ENCODE measurements at places on chromosomes 6 and 20.

DNA sequence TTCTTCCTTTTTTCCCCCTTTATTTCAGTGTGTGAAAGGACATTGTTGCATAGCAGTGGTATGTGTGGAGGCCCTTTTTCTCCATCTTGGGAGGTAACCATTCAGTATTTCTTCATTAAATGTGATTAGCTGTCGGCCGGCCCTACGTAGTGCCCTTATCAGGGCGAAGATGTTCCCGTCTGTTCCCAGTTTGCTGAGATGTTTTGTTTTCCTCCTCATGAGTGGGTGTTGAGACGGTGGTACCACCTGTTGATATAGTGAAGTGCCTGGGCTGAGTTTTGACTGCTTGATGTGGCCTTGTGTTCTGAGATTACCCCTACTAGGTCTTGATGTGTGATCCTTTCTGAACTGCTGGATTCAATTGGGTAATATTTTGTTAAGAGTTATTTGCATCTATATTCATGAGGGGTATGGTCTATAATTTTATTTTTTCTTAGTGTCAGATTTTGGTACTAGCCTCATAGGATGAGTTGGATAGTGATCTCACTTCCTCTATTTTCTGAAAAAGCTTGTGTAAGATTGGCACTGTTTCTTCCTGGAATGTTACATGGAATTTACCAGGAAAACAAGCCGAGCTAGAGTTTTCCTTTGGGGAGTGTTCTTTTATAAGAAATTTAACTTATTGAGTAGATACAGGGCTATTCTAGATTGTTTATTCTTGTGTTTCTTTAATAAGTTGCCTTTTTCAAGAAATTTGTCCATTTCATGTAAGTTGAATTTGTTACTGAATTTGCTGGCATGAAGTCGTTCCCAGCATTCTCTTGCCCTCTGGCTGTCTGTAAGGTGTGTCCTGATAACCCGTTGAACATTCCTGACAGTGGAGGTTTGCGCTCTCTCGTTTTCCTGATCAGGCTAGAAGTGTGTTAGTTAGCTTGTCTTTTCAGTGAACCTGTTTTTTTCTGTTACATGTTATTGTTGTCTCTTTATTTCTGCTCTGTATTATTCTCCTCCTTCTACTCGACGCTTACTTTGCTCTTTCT is 4.3 kb downstream of the MTG2 start:
- DNase-seq, result no peak

DNA sequence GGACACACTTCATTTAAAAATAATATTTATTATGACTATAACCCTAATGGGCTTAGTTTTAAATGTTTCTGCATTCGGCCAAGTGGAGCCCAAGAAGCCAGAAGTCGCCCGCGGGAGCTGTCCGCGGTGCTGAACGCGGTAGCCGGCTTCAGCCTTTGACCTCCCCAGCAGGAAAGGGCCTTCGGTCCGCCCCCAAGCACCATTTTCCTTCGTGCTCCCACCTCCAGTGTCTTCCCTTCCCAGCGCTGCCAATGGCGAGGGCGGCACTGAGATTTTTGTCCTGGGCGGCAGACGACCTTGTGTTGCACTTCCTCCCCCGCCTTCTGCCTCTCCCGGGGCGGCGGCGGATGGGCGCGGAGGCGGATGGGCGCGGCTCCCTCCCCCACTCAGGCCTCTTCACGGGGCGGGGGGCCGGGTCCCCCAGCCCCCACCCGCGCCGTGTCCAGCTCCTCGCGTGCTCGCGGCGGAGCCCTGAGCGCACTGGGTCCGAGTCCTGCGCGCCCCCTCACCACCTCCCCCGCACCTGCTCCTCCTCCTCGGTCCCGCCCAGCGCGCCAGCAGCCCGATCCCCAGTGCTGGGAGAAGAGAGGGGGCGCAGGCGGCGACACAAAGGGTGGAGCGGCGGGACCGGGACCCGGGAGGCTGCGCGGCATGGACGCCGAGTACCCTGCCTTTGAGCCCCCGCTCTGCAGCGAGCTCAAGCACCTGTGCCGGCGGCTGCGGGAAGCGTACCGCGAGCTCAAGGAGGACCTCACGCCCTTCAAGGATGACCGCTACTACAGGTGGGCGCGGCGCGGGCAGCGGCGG is 23.6 kb upstream of the TMEM181 start:
- DNase-seq, result no peak

- no peak for DNase-seq
Measured at GRCh38 chr20:37392441-37393195, 46.7 kb downstream of the SRC start.

DNA sequence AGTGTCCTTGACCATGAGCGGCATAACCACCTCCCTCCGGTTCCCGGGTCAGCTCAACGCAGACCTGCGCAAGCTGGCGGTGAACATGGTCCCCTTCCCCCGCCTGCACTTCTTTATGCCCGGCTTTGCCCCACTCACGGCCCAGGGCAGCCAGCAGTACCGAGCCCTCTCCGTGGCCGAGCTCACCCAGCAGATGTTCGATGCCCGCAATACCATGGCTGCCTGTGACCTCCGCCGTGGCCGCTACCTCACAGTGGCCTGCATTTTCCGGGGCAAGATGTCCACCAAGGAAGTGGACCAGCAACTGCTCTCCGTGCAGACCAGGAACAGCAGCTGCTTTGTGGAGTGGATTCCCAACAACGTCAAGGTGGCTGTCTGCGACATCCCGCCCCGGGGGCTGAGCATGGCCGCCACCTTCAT is 4.9 kb downstream of the TUBB1 start:
- no peak for DNase-seq

- DNase-seq, result no peak
Measured at GRCh38 chr6:116465246-116465645, 4.1 kb downstream of the CALHM6 start.

DNA sequence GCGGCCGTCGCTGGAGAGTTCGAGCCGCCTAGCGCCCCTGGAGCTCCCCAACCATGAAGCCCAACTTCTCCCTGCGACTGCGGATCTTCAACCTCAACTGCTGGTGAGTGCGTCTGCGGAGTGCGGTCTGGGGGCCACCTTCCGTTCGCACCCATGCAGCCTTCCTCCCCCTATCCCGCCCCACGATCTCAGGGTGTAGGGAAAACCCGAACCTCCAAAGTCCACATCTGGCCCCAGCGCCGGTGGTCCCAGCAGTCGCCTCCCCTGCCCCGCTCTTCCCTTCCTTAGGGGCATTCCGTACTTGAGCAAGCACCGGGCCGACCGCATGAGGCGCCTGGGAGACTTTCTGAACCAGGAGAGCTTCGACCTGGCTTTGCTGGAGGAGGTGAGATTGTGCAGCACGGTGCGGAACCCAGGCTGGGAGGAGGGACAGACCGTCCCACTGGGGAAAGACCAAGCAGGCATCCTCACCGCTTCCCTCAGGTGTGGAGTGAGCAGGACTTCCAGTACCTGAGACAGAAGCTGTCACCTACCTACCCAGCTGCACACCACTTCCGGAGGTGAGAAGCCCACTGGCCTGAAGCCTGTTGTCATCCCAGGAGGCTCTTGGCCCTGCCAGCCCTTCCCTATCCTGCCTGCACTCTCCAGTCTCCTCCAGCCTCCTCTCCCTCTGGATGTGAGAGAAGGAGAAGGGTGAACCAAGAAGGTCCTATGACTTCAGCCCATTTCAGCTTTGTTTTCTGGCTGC is 719 bp downstream of the SMPD2 start:
- no peak for DNase-seq

DNA sequence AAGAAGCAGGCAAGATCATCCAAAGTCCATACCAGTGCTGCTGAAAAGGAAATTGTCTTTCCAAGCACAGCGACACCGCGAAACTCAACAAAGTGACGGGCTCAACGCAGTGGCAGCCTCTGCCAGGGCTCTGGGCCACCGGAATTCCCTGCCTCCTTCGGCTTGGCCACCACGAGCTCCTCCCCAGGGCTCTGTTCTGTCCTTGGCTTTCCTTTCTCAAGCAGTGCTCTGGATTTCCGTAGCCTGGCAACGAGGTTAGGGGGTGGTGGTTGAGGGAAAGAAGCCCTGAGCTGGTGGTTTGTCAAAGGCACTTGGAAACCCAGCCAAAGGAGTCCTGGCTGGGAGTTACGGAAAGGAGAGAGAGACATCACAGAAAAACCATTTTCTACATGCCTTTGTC is 31.2 kb downstream of the PRR18 start:
- no peak for DNase-seq

GRCh38 chr6:43221046-43221972 is 8.0 kb downstream of the DNPH1 start:
- DNase-seq, result no peak

Data from NCI-H446 treated with DMSO at 0.1 percent for 48 hours (cell line).